ENCODE measurements at places on chromosomes 16 and 17.

DNA sequence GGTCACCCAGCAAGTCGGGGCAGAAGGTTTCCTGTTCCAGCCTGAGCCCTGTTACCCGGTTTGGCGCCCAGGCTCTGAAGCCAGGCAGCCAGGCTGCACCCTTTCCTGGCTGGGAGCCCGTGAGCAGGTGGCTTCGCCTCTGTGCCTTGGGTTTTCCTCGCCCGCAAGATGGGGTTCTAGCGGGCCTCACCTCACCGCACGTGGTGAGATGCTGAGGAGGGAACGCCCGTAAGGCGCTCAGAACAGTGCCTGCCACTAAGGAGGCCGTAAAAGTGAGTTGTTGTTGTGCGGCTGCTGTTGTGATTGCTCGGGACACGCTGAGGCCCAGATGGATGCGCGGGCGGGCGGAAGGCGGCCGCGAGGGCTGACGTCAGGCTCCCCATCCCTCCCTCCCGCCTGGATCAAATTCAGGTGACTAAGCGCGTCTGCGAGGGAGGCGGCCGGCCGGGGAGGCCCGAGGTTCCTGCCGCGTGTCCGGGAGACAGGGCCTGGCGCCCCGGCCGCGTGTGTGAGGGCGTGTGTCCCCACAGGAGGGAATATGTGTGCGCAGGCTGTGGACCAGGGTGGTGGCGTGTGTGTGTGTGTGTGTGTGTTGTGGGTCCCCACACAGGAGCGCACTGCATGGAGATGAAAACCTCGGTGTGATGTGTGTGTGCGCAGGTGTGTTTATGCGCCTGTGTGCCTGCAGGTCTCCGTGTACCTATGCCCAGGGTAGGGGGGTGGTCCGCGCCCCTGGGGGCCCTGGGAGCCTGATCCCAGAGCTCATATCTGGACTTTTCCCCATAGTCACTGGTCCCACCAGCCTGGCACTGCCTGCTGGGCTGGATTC is 4.3 kb downstream of the CAMKK1 start:
- DNase-seq: no peak

DNA sequence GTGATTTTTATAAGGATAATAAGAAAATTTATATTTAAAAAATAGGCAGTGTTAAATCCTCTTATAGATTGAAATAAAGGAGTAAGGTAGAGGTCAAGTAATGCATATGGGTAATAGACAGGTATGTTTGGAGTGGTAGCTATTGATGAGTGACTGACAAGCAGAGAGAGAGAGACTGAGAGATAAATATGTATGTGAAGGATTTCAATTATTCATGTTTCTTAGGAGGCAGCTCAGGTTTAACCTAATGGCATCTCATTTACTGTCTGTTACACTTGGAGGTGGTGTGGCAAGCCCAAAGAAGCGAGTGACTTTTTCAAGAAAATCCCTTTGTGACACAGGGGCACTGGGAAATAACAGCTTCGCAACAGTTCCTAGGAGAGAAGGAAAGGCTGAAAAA is 120.2 kb downstream of the KIF2B start:
- DNase-seq: no peak

GRCh38 chr17:41354536-41354935 is 3.9 kb upstream of the KRT33A start:
- no peak for DNase-seq

DNA sequence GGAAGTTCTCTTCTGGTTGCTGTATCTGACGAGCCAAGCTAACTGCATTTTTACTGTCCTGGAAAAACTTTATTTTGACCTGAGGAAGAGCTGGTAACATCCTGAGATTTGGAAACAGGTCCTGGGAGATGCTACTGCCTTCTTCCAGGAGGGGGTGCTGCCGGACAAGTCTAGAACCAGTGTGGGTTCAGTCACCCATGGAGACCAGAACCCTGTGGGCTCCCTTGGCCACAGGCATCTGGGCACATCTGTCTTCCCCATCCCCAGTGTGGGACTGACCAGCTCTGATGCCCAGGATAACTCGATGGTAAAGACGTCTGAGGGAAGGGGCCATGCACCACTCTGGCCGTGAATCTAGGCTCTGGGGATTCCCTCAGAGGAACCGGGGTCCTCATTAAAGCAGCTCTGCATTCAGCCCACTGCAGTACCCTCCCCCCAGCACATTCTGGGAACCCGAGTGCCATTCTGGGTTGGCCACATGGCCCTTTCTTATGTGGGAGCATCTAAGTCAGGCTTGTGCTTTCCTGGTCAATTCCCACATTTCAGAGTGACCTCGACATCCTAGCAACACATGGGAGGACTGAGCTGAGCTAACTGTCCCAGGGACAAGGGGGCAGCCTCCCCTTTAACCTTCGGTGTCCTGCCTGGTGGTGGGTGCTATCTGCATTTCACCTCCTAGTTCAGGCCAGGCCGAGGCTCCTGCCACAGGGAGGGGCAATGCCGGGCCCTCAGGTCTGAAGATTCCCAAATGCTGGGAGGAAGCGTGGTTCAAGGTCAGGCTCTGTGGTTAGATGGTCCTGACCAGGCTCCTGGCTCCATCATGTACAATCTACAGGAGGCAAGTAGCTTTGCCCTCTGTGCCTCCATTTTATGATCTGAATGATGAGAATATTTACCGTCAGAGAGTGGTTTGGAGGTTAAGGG is 6.4 kb downstream of the C16orf86 start:
- no peak for DNase-seq

Measured in activated T-cell treated with anti-CD3 and anti-CD28 coated beads for 4 hours (primary cell).